ENCODE measurements at places on chromosomes 12 and 14.

DNA sequence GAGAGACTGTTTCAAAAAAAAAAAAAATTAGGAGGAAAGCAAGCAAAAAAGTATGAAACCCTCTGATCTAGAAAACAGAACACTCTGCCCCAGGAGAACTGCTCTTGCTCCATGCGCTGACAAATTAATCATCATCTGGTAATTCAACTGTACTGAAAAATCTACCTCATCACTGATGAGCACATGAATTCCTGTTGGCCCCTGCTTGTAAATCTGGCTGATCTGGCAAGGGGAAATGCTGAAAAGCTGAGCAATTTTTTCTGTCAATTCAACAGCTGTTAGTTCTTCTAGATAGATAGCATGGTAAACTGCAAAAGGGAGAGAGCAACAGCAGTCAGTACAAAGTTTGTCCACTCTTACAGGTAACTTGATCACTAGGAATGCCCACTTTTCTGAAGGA is 15.2 kb upstream of the CSRNP2 start:
- DNase-seq, result no peak

DNA sequence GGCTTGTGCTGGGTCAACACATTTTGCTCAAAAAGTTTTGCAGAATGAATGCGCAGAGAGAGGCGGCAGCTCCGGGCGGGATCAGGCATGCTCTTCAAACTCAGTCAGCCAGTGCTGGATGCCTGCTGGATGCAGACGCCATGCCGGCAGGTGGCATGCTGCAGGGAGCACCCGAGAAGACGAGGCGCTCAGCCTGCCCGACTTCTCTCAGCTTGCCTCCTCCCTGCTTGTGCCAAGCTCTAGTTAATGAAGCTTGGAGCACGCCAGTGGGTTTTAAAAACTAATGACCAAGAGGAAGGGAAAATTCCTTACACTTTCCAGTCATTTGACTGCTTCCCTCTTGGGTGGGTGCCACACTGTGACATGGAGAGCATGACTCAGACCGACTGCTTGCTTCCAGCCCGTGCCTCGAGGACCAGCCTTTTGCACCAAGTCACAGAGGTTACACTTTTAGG is 39.8 kb downstream of the SLC24A4 start:
- no peak for DNase-seq

DNA sequence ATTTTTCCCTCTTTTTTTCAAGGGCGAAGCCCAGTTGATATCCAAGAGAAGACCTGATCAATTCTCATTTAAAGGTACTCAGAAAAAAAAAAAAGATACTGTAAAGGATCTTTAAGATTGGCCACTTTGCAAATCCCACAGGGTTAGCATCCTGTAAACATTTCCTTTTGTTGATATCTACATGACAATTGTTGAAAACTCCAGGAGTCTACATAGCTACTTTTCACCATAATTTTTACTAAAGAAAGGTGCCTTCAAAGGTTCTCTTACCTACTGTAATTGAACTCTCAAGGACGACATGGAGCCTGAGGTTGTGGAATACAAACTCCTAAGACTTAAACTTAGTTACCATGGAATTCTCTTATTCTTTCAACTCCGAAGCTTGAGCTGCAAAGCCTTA is 125.5 kb downstream of the HECTD4 start:
- no peak for DNase-seq

DNA sequence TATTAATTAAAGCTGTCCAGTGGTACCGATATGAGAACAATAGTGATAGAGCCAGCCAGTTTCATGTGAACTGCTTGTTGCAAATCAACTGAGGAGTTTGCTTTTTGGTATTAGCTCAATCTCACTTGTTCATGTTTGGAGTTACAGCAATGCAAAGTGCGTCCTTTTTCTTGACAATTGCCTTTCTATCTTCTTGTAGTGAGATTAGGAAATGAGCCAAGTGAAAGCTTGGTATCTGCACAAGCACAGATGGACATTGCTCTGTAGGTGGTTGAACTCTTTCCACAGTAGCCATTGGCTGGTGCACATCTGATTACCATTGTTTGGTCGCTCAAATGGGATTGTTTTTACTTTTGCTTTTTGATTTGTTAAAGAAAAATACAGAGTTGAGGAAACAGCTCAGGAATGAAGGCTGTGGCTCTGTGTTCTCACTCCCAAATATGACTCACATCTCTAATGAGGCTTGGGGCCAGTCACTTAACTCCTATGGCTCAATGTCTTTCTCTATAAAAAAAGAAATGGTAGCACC is 241.4 kb downstream of the BMP4 start:
- DNase-seq, result no peak

- DNase-seq, result no peak
These were observed 717 bp downstream of the WNT10B start for GRCh38 chr12:48970702-48971334.

- DNase-seq, result no peak
These were observed 105.1 kb downstream of the SCARB1 start for GRCh38 chr12:124758266-124759220.

- no peak for DNase-seq
These were observed 120.1 kb downstream of the ALG10 start for GRCh38 chr12:34142430-34142829.

- no peak for DNase-seq
These were observed 5.5 kb upstream of the KRT84 start for GRCh38 chr12:52390739-52391617.

DNA sequence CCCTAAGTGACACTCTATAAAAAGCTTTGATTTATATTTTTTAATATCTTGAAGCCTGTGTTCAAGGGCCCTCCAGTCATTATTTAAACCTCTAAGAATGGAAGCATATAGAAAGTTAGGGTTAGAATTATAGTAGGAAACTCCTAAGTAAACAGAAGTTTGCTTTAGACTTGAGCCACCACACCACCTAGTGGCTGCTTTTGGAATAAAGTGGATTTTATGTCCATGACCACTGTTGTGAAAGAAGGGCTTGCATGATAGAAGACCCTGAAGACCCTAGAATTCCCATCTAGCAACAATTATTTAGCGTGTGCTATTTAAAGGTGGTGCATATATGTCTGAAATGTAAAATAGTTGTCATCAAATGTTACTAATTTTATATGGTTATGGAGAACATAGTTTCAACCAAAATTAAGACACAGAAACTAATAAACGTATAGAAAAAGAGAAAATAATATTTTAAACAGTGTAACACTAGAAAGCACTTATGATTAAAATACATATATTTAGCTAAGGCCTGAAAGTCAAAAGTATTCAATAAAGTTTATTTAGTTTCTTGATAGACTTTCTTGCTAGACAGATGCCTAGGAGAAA is 21.3 kb downstream of the LRRIQ1 start:
- DNase-seq, result no peak

DNA sequence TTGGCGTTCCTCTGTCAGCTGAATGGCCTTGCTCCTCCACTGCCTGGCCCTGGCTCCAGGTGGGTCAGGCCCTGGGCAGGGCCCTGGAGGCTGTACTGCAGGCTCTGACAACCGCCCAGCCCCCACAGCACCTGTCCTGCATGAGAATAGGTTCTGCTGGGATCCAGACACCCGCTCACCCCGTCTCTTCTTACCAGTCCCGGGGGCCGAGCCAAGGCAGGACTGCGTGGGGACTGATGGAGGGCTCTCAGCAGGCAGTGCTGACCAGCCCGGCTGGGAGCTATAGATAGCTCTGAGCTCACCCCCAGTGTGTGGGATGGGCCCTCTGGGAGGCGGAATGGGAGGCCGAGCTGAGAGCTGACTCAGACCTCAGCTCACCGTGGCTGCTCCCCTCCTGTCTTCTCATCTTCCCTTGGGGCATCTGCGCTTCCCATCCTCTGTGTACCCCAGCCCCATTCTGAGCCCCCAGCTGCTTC is 39.6 kb downstream of the TEAD4 start:
- no peak for DNase-seq

- DNase-seq, result no peak
These were observed 103.7 kb upstream of the NUDT4 start for GRCh38 chr12:93273834-93274564.

- no peak for DNase-seq
These were observed 5.0 kb downstream of the HDAC7 start for GRCh38 chr12:47814539-47815170.

GRCh38 chr12:117334855-117335587 is 26.4 kb downstream of the NOS1 start:
- DNase-seq, result no peak

- DNase-seq, result no peak
These were observed 31.9 kb upstream of the LUM start for GRCh38 chr12:91143206-91143605.

DNA sequence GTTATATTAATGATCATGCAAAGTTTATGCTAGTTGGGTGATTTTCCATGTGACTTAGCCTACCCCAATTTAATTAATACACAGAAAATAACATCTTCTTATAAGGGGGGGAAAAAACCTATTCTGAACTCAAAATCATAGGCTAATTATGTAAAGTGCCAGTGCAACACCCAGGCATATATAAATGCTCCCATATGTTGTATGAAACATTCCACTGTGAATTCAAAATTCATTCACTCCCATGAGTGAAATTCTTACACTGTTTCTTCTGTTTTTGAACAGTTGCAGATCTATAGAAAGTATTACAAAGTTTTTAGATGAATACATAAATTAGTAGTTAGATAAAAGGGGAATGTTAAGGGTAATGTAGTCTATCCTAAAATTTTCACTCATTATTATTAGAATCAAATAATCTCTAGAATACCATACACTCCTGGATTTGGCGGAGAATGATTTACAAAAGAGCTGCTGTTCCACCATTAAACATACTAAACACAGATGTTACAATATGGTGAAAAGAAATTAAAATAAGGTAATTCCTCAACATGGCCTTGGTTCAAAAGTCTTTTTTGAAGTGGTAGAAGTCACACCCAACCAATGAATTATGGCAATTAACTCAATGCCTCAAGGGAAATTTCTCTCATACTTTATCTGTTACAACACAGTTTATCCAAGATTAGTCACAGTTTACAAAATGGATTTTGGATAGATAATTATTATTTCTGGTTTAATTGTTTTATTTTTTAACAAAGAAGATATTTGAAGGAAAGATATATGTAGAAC is 454.1 kb upstream of the FLRT2 start:
- DNase-seq, result no peak

DNA sequence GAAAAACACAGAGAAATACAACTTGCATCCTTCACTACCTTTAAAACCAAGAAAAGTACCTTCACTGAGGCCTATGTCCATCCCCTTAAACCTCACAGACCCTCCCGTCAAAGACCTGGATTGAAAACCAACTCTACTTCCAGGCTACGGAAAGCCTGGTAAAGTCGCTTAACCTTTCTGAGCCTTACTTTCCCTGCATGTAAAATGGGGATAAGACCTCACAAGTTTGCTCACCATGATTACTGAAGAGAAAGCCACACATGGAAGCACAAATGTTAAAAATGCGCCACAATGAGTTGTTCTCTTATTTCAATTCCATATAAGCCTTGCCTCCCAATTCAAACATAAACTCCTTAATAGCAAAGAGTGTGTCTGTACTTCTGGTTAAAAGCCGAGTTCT is 8.4 kb downstream of the ACTN1 start:
- DNase-seq, result no peak

- DNase-seq, result no peak
These were observed 7.5 kb upstream of the ETFBKMT start for GRCh38 chr12:31651893-31652521.

DNA sequence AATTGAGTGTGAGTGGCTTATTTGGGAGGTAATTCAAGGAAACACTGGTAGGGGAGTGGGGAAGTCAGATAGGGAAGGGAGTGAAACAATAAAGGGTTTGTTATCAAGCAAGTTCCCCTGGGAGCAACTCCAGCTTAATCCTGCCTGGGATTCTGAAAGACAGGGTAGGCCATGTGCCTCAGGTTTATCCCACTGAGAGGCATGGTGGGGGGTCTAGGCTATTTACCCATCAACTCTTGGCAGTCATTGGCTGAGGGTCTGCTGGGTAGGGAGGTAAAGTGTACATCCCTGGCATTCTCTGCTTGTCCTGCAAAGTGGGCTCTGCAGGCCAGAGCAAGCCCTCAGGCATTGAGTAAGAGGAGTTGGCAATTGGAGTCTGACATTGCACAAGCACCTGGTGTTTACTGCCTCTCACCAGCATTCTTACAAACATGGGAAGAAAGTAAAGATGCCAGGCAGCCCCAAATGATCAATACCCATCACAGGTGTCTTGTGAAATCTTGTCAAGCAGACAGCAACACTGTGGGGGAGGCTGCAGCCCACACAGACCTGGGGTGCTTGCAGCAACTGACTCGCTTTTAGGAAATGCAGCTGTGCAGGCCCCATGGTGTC is 169.3 kb downstream of the KTN1 start:
- DNase-seq, result no peak

DNA sequence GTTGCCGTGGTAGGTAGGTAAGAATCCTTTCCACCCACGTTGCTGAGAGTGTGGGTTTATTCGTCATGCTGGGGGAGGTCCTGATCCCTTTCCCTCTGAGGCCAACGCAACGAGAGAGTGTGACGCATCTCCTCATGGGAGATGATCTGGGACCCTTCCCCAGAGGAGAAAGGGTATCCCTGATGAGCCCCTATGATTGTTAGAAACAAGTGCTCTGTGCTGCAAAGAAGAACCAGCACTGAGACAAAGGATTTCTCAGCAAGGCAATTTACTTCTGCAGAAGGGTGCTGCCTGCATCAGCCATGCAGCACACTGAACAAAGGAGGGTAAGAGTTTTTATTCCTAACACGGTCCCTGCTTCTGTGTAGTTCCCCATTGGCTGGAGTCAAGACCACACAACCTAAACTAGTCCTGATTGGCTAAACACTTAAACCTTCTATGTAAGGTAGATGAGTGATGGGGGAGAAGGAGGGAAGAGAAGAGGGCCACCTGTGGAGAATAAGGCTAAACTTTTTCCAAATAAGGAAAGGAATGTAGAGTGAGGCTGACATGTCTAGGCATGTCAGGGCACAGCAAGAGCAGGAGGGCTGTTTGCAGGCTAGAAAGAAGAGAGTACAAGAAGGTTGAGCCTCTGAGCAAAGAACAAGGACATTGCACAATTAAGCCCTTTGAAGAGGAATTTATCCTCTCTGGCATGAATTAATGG is 21.3 kb downstream of the CLEC2A start:
- DNase-seq, result no peak

Measured in vagina (tissue), 2 donors.